ENCODE measurements at places on chromosomes 5 and 9.

DNA sequence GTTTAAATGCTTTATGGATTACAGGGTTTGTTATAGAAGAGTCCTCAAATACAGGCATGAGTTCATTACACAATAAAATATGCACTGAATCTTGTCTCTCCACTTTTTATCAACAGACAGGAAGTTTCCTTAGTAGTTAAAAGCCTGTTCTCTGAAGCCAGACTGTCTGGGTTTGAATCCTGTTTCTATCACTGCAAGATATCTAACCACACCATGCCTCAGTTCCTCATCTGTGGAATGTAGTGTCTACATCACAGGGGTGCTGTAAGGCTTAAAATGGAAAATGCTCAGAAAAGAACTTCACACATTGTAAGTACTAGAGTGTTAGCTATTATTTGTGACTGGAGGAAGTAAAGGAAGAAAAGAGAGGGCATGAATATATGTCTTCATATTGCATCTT lies 9.3 kb downstream of the LIX1 start:
- no peak for DNase-seq

GRCh38 chr9:136653323-136654079 lies 9.2 kb upstream of the EGFL7 start:
- DNase-seq = no peak

DNA sequence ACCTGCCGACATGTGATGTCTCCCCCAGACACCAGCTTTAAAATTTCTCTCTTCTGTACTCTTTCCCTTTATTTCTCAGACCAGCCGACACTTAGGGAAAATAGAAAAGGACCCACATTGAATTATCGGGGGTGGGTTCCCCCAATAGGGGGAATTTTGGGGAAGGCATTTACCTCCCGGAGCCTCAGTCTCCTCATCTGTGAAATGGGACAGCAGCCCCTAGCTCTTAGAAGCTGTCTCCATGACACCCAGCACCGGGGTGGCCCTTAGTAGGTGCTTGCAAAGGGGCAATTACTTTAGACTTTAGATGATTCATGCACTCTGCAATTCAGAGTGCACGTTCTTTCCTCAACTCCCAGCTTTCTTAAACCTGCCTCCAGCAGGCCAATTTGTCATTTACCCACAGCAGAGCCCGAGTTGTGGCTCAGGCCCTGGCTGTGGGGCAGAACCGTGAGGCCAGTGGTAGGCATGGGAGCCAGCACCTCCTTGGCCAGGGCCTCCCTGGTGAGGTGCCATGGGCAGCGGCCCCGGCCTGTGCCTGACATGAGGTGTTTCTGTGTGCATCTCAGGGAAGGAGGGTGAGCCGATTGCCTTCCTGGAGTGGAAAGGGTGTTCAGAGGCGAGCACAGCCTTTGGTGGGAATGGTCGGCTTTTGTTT lies 51.7 kb downstream of the SH3PXD2B start:
- no peak for DNase-seq

DNA sequence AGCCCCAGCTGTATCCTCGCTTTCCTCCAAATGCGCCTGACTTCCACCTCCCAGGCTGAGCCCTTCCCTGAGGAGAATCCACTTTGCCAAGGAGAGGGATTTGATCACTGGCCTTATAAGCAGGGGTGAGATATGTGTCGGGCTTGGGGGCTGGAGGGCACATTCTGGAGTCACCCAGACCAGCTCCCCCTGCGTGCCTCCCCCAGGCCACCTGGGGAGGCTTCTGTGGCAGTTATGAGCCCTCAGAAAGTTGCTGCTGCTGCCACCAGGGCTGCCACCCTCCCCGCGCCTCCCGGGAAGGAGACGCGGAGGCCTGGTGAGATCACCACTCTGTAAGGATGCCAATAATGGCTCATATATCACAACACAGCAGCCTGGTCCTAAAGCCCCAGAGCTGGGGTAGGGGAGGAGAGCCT lies 211.5 kb downstream of the PAPPA start:
- no peak for DNase-seq

All from 8988T (cell line).